ENCODE measurements at places on chromosomes 12 and 14. TPM values are rescaled to one million over a fixed set of nuclear protein-coding genes. Genes with fewer than 3 reads are reported as not detected.

- H3K27me3 ChIP-seq: no peaks in the 10 kb centered on the region
- no peak overlapping the region for H3K4me3 ChIP-seq
- no peaks in the 10 kb centered on the region for H3K36me3 ChIP-seq
Observed at GRCh38 chr12:80187660-80188090, 88.3 kb downstream of the OTOGL start.

DNA sequence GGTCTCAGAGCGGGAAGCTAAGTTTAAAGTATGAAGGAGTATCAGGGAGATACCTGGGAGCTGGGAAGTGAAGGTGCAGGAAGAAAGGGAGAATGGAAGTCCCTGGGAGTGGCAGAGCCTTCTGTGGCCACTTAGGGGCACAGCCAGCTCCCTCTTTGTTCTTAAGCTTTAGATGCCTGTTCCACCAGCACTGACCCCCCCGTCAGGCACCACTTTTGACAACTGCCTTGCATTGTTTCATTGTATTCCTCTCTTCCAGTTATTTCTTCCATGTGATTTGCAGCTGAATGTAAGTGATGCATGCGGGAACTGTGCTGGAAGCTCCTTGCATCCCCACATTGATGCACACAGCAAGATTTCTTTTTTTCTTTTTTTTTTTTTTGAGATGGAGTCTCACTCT lies 2.6 kb downstream of the GALNT16 start:
- no peak overlapping the region for H3K4me3 ChIP-seq
- no peak for DNase-seq
- H3K27ac ChIP-seq: no peak overlapping the region
- H3K36me3 ChIP-seq: no peaks in the 10 kb centered on the region

DNA sequence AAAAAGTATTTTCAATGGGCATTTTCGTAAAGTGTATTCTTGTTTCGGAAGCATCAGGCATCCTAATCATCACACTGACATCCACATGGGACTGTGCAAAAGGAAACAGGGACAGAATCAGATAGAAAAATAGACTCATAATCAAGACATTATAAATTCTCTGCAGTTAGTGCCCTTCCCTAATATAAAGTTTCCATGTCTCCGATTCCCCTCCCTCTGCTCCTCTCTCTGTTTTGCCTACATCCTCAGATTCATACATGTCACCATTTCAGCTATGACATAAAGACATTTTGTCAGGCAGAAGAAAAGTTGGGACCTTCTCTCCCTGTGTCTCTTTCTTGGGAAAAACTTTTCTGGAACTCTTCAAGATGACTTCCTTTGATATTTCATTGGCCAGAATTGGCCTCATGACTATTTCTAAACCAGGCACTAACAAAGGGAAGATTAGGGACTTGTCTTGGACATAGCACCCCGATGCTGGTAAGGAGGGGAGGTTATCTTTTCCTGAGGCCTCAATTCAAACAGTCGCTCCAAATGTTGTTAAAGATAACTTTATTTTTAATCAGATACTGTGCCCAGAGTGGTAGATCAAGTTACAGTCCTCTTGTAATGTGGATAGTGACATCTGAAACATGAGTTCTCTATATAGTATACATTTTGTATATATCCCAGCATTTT lies 212.1 kb upstream of the BTG1 start:
- H3K4me3 ChIP-seq: no peak overlapping the region
- no peak for DNase-seq
- peaks cover 3% of the 10 kb centered on the region for H3K4me1 ChIP-seq
- no peaks in the 10 kb centered on the region for H3K36me3 ChIP-seq

Gene KLHL33
- total RNA-seq: 0.72 TPM

GRCh38 chr14:72763892-72764291 lies 130.0 kb downstream of the DPF3 start:
- no peak overlapping the region for H3K27ac ChIP-seq
- DNase-seq: no peak
- no peaks in the 10 kb centered on the region for H3K27me3 ChIP-seq

DNA sequence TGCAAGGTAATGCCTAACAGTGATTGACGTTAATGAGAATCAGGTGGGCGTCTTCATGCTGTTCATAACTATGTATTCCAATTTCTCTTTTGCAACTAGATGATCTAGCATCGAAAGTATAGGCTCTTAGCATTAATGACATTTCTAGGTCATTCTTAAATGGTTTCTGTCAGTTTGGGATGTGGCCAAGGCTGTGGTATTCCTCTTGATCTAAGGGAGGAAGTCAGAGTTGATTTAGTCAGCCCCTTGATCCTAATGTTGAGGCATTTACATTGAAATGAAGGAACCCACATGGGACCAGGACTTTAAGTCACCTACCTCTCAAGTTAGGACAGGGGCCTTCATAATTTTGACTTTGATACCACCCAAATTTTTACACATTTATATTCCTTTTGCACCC lies 448.1 kb downstream of the NPAS3 start:
- no peaks in the 10 kb centered on the region for H3K27me3 ChIP-seq
- no peak overlapping the region for H3K27ac ChIP-seq
- H3K4me3 ChIP-seq: no peak overlapping the region
- H3K36me3 ChIP-seq: no peaks in the 10 kb centered on the region
- no peak for DNase-seq

DNA sequence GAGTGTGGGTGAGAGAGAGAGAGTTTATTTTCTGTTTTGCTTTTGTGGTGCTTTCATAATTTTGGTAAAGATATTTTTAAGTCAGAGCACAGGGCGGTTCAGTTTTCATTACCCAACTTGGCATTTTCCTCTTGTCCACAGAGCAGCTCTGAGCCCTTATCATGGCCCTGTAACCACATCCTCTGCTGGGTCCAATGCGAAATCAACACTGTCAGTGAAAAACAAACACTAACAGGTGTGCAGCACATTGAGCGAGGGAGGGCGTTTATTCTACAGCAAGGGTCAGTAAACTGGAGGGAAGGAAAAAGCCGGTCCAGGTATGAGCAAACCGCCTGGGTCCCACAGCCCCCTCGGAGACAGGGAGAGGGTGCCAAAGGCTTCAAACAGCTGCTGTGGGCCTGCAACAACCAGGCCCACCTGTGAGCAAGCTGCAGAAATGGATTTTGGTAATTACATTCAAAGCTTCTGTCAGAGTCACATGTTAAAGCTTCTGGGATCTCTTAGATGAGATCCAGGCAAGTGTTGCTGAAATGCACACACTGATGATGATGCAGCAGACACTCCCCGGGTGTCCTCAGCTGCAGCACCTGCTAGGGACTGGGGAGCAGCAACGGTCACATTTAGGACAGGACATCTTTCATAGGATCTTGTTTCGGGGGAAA lies 132.7 kb upstream of the DYRK2 start:
- no peak overlapping the region for H3K4me3 ChIP-seq
- no peaks in the 10 kb centered on the region for H3K4me1 ChIP-seq
- no peaks in the 10 kb centered on the region for H3K36me3 ChIP-seq
- H3K27ac ChIP-seq: no peak overlapping the region

GRCh38 chr12:47216150-47216677 lies 136.5 kb upstream of the AMIGO2 start:
- H3K27me3 ChIP-seq: no peaks in the 10 kb centered on the region
- no peak overlapping the region for H3K4me3 ChIP-seq
- H3K36me3 ChIP-seq: no peaks in the 10 kb centered on the region
- no peak for DNase-seq
- no peak overlapping the region for H3K27ac ChIP-seq
- H3K4me1 ChIP-seq: no peaks in the 10 kb centered on the region

GRCh38 chr14:44701563-44702263 lies 194.6 kb upstream of the FSCB start:
- no peak overlapping the region for H3K4me3 ChIP-seq
- H3K27ac ChIP-seq: no peak overlapping the region
- no peaks in the 10 kb centered on the region for H3K36me3 ChIP-seq
- no peaks in the 10 kb centered on the region for H3K27me3 ChIP-seq

- DNase-seq: no peak
- H3K36me3 ChIP-seq: no peaks in the 10 kb centered on the region
- no peak overlapping the region for H3K4me3 ChIP-seq
Observed at GRCh38 chr12:65795453-65795852, 28.8 kb upstream of the HMGA2 start.

Gene LPAR5
- total RNA-seq: 4.9 TPM

- H3K36me3 ChIP-seq: no peaks in the 10 kb centered on the region
- H3K4me3 ChIP-seq: no peak overlapping the region
- no peaks in the 10 kb centered on the region for H3K27me3 ChIP-seq
- DNase-seq: no peak
- no peaks in the 10 kb centered on the region for H3K4me1 ChIP-seq
Observed at GRCh38 chr12:88383405-88383804, 196.9 kb downstream of the KITLG start.

Gene IQSEC3
- total RNA-seq: 1.4 TPM

GRCh38 chr14:90455100-90455571 lies 58.3 kb downstream of the CALM1 start:
- peak; percentile 77 for DNase-seq
- no peaks in the 10 kb centered on the region for H3K36me3 ChIP-seq
- no peaks in the 10 kb centered on the region for H3K4me1 ChIP-seq
- H3K4me3 ChIP-seq: no peak overlapping the region
- no peaks in the 10 kb centered on the region for H3K27me3 ChIP-seq

GRCh38 chr12:104213952-104214351 lies 1.6 kb upstream of the TXNRD1 start:
- H3K27me3 ChIP-seq: no peaks in the 10 kb centered on the region
- H3K4me1 ChIP-seq: no peaks in the 10 kb centered on the region
- no peak for DNase-seq
- no peaks in the 10 kb centered on the region for H3K36me3 ChIP-seq

GRCh38 chr14:23883684-23884540 lies 69.7 kb upstream of the DHRS4 start:
- no peak for DNase-seq
- H3K27me3 ChIP-seq: no peaks in the 10 kb centered on the region
- no peaks in the 10 kb centered on the region for H3K36me3 ChIP-seq
- H3K4me1 ChIP-seq: no peaks in the 10 kb centered on the region
- no peak overlapping the region for H3K27ac ChIP-seq
- peak overlapping the region; percentile 52 for H3K4me3 ChIP-seq

DNA sequence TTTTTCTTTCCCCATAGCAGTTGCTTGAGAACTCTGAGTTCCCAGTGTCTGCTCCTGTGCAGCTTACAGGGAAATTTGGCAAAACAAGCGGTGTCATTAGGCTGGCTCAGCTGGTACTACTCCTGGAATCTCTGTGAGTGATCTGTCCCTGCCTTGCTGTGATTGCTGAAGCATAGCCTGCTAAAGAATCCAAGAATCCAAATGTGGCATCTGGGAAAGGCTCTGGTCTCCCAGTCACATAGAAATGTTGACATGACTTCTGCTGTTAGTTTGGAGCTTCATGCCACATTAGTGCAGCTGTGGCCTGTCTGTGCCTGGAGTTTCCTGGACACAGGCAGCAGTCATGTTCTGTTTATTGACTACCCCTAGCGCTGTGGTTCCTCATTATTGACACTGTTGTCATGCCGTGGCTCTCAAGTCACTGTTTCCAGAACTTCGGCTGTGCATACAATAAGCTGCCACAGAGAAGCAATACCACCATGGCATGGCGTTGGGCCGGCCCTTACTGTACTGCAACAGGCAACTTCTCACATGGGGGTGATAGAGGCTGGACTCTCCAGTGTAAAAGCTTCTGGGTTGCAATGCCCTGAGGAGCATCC lies 166.8 kb downstream of the MYRFL start:
- H3K27ac ChIP-seq: no peak overlapping the region
- no peaks in the 10 kb centered on the region for H3K27me3 ChIP-seq
- DNase-seq: peak; percentile 43
- no peak overlapping the region for H3K4me3 ChIP-seq
- peaks cover 2% of the 10 kb centered on the region for H3K4me1 ChIP-seq
- no peaks in the 10 kb centered on the region for H3K36me3 ChIP-seq

DNA sequence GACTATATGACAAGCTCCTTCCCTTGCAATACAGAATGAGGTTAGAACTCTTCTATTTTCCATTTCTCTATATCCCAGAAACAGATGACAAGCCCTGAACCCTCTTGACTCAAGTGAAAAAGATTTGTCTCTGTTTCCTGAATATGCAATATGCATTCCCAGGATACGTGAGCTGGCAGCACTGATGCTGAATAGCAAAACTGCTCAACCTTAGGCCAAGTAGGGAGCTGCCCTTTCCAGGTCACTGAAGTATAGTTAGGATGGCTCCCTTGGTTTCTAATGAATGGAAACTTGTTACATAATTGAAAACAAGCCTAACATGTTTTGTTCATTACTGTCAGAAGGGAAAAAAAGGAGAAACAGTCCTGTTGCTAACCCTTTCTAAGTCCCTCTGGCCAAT lies 47.9 kb upstream of the PLEKHG7 start:
- DNase-seq: peak; percentile 3
- no peak overlapping the region for H3K4me3 ChIP-seq
- H3K4me1 ChIP-seq: no peaks in the 10 kb centered on the region
- no peaks in the 10 kb centered on the region for H3K36me3 ChIP-seq

GRCh38 chr12:42648061-42648460 lies 58.5 kb upstream of the PRICKLE1 start:
- H3K27ac ChIP-seq: no peak overlapping the region
- H3K36me3 ChIP-seq: no peaks in the 10 kb centered on the region
- no peak overlapping the region for H3K4me3 ChIP-seq
- no peaks in the 10 kb centered on the region for H3K4me1 ChIP-seq

Gene ITPR2
- 56.9 TPM for total RNA-seq

Gene TSHR
- total RNA-seq: 0.98 TPM

GRCh38 chr14:89236851-89237250 lies 180.2 kb downstream of the FOXN3 start:
- no peak overlapping the region for H3K4me3 ChIP-seq
- H3K27ac ChIP-seq: no peak overlapping the region
- DNase-seq: no peak

DNA sequence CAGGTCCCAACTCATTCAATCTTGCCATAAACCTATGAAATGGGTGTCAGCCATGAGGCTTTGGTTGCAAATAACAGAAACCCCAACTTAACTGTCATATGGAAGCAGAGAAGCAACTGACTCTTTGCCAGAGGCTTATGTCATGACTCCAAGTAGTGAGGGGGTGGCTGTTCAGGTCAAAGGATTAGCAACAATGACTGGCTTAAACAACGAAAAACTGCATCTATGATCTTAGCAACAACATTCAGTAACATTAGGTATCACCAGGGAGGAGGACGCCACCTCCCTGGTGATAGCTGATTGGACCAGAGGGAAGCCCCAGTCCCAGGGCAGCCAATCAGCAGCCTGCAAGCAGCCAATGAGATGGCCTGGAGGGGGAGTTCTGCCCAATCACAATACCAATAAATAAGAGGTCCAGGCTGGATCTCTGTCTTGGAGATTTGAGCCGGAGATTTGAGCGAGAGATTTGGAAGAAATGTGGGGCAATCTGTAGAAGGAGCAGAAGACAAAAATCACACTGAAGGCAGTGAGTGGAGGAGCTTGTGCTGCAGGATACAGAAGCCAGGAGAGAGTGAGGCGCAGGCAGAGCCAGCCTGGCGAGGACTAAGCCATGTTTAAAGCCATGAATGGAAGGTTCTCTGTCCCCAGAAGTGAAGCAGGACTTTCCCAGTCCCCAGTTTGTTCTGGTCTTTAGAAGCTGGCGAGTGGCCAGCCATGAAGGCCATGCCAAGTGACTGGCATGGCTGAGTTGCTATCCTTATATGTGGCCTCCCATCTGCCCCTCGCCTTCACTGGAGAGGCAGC lies 93.3 kb downstream of the CALM1 start:
- DNase-seq: no peak
- no peaks in the 10 kb centered on the region for H3K27me3 ChIP-seq
- no peaks in the 10 kb centered on the region for H3K4me1 ChIP-seq
- H3K36me3 ChIP-seq: no peaks in the 10 kb centered on the region
- no peak overlapping the region for H3K4me3 ChIP-seq
